ENCODE measurements at places on chromosomes 16 and 17.

- DNase-seq: no peak
Observed at GRCh38 chr16:89853306-89853993, 19.9 kb upstream of the TCF25 start.

- no peak for DNase-seq
Observed at GRCh38 chr16:88659160-88659559, 3.7 kb downstream of the MVD start.

DNA sequence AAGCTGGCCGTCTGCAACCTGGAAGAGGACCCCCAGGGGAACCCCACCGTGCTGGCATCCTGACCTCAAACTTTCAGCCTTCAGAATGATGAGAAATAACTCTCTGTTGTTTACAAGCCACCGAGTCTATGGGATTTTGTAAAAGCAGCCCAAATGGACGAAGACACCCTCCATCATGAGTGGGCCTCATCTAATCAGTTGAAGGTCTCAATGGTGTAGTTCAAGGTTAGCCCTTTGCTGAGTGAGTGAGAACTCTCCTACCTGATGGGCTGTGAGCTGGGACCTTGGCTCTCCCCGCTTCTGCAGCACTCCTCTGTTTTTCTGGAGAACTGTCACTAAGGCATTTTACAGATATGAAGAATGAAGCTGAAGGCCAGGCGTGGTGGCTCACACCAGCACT is 325.9 kb upstream of the TNRC6C start:
- no peak for DNase-seq

DNA sequence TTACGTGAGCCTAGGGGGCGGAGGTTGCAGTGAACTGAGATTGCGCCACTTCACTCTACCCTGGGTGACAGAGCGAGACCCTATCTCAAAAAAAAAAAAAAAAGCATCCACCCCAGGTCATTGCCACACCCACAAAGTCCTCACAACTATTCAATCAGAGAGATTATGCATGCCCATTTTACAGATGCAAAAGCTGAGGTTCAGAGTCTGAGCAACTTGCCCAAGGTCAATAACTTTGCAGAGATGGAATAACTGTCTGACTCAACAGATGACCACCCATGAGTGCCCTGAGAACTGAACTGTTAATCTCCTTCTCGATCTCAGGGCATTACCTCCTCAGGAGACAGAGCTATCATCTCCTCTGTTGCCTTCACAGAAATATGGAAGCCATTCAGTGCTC is 5.5 kb upstream of the TMEM114 start:
- DNase-seq: no peak

- no peak for DNase-seq
Observed at GRCh38 chr17:27455236-27455913, 873 bp upstream of the KSR1 start.

- no peak for DNase-seq
Observed at GRCh38 chr17:82054351-82055022, 2.8 kb downstream of the GPS1 start.

GRCh38 chr16:12405089-12405488 is 398.6 kb downstream of the CPPED1 start:
- DNase-seq: no peak

- no peak for DNase-seq
Observed at GRCh38 chr17:27635275-27635823, 4.4 kb downstream of the LGALS9 start.

DNA sequence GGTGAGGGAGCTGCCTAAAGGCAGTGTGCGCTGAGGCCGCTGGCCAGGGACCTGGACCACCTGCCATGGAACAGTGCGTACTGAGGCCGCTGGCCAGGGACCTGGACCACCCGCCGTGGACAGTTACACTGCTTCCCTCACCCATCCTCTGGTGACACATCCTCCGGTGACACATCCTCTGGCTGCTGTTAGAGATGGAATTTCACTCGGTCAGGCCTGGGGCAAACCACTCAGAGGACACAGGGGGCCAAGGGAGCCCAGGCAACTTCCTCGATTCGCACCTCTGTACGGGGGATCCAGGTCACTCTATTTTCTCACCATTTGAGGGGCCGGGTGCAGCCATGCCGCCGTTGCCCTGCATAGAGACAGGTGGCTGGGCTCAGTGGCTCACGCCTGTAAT is 32.4 kb upstream of the RPTOR start:
- DNase-seq: no peak

DNA sequence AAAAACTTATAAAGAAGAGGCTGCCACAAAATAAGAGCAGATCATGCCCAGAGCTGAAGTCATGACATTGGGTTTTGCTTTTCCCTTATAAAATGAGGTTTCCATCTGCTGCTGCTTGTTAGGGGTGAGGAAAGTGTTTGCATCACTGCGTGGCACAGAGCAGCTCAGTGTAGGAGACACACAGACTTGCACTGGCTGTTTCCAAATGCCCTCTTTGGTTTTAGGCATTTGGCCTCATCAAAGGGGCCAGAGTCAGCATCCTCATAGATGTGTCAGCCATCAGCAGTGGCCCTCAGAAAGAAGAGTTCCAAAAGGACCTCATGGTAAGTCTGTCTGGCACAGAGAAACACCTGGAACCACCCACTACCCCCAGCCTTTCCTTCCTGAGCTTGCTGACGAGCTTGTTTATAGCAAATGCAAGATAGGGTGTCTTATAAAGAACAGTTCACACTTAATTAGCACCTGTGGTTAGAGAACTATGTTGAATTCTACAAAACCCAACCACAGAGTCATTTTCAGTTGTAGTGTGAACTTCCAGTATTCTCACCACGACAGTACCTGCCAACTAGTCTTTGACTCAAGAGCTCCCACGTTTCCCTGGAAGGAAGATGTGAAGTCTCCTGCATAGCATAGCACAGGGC is 17.0 kb downstream of the VWA3A start:
- DNase-seq: no peak

- no peak for DNase-seq
Observed at GRCh38 chr16:11161974-11162373, 94.0 kb downstream of the SOCS1 start.

- DNase-seq: no peak
Observed at GRCh38 chr17:37488009-37488604, 1.6 kb upstream of the DUSP14 start.

GRCh38 chr16:86261379-86261778 is 248.9 kb upstream of the FOXF1 start:
- no peak for DNase-seq

GRCh38 chr17:3699951-3700350 is 4.0 kb upstream of the P2RX5 start:
- no peak for DNase-seq

DNA sequence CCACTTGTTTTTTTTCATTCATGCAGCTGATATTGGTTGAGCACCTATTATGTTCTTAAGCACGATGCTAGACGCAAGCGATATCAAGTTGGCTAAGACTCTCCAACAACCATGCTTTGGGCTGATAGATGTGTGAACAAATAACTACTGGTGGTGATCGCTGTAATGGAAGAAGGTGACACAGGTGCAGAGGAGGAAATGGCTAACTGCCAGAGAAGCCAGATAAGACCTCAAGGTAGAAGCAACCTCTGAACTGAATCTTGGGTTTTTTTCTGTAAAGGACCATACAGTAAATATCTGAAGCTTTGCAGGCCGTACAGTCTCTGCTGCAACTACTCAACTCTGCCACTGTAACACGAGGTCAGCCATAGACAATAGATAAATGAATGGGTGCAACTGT is 97.9 kb downstream of the C17orf67 start:
- DNase-seq: no peak

- DNase-seq: no peak
Observed at GRCh38 chr17:13984956-13985355, 84.3 kb upstream of the COX10 start.

- no peak for DNase-seq
Observed at GRCh38 chr17:8357910-8358309, 18.3 kb downstream of the ODF4 start.

DNA sequence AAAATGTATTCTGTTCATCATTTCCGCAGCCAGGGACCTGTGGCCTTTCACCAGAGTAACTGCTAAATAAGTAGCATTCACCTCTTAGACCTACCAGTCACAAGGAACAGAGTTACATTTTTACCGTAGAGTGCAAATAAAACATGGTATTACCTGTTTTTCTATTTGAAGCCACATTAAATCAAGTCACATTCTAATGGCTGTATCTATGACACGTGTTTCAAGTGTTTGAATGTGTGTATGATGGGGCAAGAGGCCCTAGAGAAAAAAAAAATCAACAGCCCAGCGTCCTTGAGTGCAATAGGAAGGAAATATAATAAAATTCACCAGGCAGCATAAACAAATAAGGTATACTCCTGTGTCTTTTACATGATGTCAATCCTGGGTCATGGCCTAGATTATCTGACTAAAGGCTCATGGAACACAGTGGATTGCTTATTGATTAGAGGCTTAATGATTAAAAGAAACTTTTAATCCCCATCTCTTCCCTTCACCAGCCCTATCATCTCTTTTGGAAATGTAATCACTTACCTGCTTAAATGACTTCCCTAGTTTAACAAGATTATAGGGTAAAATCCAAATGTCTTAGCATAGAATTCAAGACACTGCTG is 168.7 kb upstream of the CDH5 start:
- DNase-seq: no peak

DNA sequence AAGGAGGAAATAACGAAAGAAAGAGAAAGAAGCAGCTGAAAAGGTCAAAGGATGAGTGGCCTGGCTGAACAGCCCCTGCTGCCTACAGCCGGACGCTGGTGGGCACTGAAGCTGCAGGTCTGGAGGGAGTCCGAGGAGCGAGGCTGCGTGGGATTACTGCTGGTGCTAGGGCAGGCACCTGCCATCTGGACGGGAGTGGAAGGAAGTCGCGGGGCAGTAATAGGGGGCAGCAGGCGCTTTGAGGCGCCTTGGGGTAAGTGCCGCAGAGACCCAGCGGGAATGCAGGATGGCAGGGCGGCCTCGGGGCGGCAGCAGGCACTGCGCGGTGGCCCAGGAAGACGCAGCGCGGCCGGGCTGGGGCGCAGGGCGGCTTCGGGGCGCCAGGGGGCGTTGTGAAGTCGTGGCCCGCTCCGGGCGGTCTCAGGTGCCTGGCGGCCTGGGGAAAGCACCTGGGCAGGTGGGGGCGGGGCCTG is 303 bp upstream of the SCNN1G start:
- peak; percentile 41 for DNase-seq

GRCh38 chr17:81607431-81607830 is 29.5 kb downstream of the NPLOC4 start:
- DNase-seq: no peak

GRCh38 chr16:15672514-15673167 is 22.6 kb downstream of the NDE1 start:
- peak; percentile 25 for DNase-seq

DNA sequence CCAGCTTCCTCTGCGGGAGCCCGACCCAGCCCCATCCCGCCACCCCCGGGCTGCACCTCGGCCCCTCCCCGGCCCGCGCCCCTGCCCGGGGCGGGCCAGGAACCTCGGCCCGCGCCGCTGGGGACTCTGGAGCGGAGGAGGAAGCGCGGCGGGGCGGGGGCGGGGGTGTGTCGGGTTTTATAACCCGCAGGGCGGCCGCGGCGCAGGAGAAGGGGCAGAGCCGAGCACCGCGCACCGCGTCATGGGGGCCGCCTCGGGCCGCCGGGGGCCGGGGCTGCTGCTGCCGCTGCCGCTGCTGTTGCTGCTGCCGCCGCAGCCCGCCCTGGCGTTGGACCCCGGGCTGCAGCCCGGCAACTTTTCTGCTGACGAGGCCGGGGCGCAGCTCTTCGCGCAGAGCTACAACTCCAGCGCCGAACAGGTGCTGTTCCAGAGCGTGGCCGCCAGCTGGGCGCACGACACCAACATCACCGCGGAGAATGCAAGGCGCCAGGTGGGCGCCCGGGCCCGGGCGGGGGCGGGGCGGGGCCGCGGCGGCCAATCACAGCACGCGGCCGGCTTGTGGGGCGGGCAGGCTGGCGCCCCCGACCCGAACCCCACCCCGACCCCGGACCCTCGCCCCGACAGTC is at the start of gene ACE:
Gene ACE, plus strand, starts transcription at position 208 of the 626 bp plus-strand sequence. Its CDS starts 34 bp downstream, at position 242.
- peak; percentile 26 for DNase-seq

- DNase-seq: no peak
Observed at GRCh38 chr16:63787014-63787413, 1334.8 kb downstream of the CDH11 start.

- DNase-seq: no peak
Observed at GRCh38 chr17:18093616-18094408, 6.1 kb downstream of the DRG2 start.

DNA sequence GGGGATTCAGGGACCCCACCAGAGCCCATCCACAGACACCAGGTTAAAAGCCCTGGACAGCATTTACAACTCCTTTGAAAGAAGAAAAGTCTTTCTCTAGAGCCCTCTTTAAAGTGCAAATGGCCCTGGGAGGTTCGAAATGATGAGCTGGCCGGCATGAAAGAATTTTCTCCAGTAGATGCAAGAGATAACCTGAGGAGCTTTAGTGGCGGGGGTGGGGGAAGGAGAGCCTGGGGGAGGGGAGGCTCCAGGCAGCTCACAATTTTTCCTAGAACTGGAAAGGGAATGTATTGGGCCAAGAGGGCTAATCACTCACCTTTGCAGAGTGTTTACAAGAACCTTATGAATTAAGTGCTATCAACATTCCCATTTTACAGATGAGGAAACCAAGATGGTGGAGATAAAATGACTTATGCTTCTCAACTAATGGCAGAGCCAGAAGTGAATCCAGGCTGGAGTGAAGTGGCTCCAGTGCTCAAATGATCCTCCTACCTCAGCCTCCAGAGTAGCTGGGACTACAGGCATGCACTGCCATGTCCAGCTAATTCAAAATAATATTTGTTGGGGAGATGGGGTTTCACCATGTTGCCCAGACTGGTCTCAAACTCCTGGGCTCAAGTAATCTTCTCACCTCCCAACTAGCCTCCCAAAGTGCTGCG is 4.2 kb upstream of the CDH1 start:
- no peak for DNase-seq

GRCh38 chr16:89351645-89352044 is 134.1 kb downstream of the ZNF778 start:
- DNase-seq: no peak

GRCh38 chr17:17170346-17170985 is 35.7 kb downstream of the PLD6 start:
- no peak for DNase-seq

- peak; percentile 87 for DNase-seq
Observed at GRCh38 chr17:35764123-35764991, 3.7 kb downstream of the C17orf50 start.

- DNase-seq: no peak
Observed at GRCh38 chr17:59401725-59402124, 70.3 kb downstream of the YPEL2 start.

DNA sequence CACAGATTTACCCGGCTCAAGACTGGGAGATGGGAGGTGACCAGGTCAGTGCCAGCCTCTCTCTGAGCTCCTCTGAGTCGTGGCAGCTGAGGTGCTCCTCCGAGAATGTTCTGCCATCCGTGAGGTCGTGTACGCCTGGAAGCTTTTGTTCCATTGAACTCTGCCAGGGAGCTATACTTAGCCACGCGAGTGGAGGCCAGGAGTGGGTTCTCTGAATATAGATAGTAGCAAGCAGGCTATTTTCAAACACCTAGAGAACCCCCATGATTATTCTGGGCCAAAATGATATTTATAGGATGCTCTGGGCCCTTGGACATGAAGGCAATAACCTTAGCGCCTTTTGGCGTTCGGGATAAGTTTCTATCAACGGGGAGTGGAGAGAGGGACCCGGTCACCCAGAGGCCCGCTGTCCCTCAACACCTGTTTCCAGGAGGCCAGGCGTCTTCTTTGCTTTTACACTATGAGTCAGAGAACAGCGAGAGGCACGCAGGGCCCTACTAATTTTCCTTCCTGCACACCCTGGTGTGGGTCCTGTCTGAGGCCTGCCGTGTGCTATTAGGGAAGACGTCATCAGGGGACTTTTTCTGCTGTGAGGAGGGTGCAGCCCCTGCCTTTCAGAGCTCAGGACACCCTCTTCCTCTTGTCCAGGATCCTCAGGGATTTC is 11.0 kb upstream of the MVD start:
- no peak for DNase-seq

Measured in stimulated activated CD4-positive, alpha-beta T cell treated with anti-CD3 and anti-CD28 coated beads, Interleukin-1b, Interleukin-23, amount 100 ng/mL, for 4 hours (primary cell).